GM23248 (cell line): ENCODE measurements at places on chromosomes 2 and 18. TPM values are rescaled to one million over a fixed set of nuclear protein-coding genes. Genes with fewer than 3 reads are reported as not detected.
A peak's percentile ranks its signal among the peaks of the same experiment; 100 is the strongest.

GRCh38 chr2:12750166-12750905 is 33.6 kb downstream of the TRIB2 start:
- no peaks in the 10 kb centered on the region for H3K36me3 ChIP-seq
- H3K27ac ChIP-seq, result no peak overlapping the region
- H3K27me3 ChIP-seq, result no peaks in the 10 kb centered on the region
- H3K4me1 ChIP-seq, result no peaks in the 10 kb centered on the region
- DNase-seq, result no peak

DNA sequence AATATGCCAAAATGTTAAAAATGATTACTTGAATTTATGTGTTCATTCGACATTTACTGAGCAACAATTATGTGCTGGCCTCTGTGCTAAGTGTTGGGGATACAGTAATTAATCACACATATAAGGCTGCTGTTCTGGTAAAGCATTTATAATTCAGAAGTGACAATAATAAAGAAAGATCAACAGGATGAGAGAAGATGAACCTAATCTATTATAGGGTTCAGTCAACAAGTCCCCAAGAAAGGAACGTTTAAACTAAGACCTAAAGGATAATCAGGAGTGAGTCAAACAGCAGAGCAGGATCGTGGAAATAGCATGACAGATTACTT is 60.1 kb upstream of the COX7A2L start:
- no peaks in the 10 kb centered on the region for H3K36me3 ChIP-seq
- peak overlapping the region; percentile 67 for H3K27ac ChIP-seq
- 0 out of 2 replicates have a peak overlapping the region, but pooled peaks have one; percentile 31 for H3K4me3 ChIP-seq
- DNase-seq, result peak; percentile 55

DNA sequence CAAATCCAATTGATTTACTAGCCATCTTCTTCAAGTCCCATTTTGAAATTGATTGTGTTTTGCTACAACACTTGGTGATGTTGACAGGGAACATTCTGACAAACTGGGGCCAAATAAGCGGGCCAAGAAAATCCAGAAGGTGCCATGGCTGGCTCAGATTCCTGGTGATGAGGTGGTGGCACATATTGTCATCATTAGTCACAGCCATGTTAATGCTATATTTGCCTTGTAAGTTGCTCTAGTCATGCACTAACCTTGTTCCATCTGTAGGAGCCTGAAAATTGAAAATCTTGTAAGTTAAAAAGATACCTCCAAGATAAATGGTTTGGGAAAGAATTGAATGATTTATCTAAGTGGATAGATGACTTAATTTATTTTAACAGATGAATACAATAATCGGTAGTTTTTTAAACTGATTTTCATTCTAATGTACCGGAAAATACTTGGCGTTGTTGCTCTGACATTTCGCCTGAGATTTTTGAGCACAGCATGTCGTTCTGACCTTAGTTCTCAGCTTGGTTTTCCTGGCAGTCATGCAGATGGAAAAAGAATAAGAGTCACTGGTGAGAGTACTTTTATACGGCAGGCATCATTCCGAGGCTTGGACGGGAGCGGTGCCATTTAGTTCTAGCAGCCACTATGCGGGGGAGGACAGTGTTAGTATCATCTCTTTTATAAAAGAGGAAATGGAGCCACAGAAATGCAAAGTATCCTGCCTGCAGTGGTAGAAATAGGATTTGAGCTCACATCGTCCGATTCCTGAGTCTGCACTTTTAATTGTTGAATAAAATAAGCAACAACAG is 133.9 kb downstream of the ZNF532 start:
- H3K27ac ChIP-seq, result peak overlapping the region; percentile 93
- peaks cover 38% of the 10 kb centered on the region for H3K4me1 ChIP-seq
- no peaks in the 10 kb centered on the region for H3K27me3 ChIP-seq
- DNase-seq, result peak; percentile 95
- no peaks in the 10 kb centered on the region for H3K36me3 ChIP-seq
- H3K4me3 ChIP-seq, result peak overlapping the region; percentile 67

GRCh38 chr2:176959614-176960013 is 253.0 kb upstream of the HNRNPA3 start:
- H3K27me3 ChIP-seq, result peaks cover 8% of the 10 kb centered on the region
- H3K4me1 ChIP-seq, result no peaks in the 10 kb centered on the region
- no peaks in the 10 kb centered on the region for H3K36me3 ChIP-seq

DNA sequence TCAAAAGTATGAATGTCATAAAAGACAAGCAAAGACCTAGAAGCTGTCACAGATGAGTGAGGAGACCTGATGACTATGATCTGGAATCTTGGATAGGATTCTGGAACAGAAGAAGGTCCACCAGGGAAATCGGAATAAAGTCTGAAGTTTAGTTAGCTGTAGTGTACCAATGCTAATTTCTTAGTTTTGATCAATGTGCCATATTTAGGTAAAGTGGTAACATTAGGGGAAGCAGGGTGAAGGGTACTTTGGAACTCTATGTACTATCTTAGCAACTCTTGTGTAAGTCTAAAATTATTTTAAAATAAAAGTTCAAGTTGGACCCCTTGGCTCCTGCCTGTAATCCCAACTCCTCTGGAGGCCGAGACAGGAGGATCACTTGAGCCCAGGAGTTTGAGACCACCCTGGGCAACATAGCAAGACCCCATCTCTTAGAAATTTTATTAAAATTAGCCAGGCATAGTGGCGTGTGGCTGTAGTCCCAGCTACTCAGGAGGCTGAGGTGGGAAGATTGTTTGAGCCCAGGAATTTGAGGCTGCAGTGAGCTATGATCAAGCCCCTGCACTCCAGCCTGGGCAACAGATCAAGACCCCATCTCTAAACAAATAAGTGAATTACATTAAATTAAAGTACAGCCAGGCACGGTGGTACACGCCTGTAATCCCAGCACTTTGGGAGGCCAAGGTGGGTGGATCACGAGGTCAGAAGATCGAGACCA is 35.9 kb upstream of the EFHD1 start:
- no peak overlapping the region for H3K27ac ChIP-seq
- no peak overlapping the region for H3K4me3 ChIP-seq
- DNase-seq, result no peak
- H3K27me3 ChIP-seq, result no peaks in the 10 kb centered on the region
- no peaks in the 10 kb centered on the region for H3K36me3 ChIP-seq
- peaks cover 10% of the 10 kb centered on the region for H3K4me1 ChIP-seq

- H3K36me3 ChIP-seq, result no peaks in the 10 kb centered on the region
- H3K27me3 ChIP-seq, result no peaks in the 10 kb centered on the region
- H3K27ac ChIP-seq, result no peak overlapping the region
- no peak overlapping the region for H3K4me3 ChIP-seq
These were observed 104.6 kb upstream of the CTDP1 start for GRCh38 chr18:79574938-79575525.

MEMO1 gene
- total RNA-seq, result 29.8 and 46.3 TPM in 2 replicates

ERMN gene
- total RNA-seq, result not detected in 2 replicates
